ENCODE measurements at places on chromosomes 7 and 10.

DNA sequence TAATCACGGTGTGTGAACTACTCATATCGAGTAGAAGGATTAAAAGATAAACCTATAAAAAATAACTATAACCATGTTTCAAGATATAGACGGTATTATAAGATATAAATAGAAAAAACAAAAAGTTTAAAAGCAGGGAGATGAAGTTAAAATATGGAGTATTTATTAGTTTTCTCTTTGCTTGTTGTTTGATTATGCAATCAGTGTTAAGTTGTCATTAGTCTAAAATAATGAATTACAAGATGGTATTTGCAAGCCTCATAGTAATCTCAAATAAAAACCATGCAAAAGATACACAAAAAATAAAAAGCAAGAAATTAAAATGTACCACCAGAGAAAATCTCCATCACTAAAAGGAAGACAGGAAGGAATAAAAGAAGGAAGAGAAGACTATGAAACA lies 83.3 kb downstream of the TES start:
- DNase-seq, result no peak

- DNase-seq, result no peak
These were observed 51.8 kb downstream of the ANLN start for GRCh38 chr7:36441344-36442022.

DNA sequence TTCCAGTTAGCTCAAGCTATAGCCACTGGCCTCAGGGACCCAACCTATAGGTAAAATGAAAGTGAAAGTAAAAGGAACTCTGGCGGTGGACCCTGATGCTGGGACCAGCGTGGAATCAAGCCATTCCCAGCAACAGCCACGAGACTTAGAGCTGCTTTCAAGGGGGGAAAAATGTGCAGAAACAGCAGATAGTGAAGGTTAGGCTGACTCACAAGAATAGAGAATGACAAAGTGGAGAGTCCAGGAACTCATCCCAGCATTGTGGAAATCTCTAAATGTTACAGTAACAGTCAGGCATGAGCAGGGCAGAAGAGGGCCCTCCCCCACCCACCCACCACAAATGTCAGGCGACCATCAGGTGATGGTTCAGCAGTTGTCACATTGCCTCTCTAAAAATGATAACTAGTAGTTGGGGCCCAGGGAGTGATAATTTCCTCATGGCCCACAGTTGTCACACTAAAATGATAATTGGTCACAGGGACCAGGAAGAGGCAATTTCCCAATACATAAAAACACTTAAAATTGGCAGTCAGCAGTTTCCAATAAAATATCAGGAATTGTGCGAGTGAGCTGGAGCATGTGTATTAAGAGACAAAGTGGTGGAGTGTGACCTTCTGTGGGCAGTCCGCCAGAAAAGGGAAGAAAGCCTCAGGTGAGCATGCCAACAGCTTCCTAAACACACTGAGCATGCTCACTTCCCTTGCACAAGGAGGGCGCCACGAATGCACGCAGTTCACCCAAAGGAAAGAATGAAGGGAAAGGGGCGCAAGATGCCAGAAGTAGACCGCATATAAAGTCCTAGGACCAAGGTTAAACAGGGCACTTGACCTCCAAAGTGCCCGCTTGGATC lies 129.8 kb upstream of the PPP1R3A start:
- DNase-seq, result no peak

DNA sequence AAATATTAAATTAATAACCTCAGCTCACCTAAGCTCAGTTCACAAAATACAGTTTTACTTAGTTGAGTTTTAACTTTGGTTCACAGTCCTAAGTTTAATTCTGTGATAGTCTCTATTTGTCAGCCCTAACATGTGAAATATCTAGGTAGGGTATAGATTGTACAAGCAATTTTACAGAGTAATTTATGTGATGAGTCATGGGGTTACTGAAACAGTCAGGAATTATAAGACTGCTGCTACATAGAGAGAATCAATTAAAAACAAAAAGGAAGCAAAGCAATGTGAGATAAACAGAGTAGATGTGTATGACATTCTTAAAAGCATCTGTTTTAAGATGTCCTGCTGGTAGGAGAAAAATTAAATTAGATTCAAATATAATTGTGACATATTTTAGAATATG lies 1018.2 kb upstream of the KCND2 start:
- no peak for DNase-seq
